ENCODE measurements at places on chromosomes 1 and 21.
A peak's percentile ranks its signal among the peaks of the same experiment; 100 is the strongest.

DNA sequence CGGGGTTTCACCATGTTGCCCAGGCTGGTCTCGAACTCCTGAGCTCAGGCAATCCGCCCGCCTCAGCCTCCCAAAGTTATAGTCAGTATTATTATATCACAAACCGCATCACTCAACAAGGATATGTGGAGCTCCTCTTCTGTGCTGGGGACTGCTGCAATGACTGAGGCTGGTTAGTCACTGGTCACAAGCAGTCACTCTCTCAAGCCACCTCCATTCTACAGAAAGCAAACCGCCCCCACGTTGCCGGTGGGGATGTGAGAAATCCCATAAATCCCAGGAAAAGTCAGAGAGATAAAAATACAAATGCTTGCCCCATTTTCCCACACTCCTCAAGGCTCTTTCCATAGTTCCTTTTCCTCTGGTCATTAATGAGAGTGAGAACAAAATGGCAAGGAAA, 155.7 kb downstream of the ADSS2 start:
- DNase-seq: no peak

DNA sequence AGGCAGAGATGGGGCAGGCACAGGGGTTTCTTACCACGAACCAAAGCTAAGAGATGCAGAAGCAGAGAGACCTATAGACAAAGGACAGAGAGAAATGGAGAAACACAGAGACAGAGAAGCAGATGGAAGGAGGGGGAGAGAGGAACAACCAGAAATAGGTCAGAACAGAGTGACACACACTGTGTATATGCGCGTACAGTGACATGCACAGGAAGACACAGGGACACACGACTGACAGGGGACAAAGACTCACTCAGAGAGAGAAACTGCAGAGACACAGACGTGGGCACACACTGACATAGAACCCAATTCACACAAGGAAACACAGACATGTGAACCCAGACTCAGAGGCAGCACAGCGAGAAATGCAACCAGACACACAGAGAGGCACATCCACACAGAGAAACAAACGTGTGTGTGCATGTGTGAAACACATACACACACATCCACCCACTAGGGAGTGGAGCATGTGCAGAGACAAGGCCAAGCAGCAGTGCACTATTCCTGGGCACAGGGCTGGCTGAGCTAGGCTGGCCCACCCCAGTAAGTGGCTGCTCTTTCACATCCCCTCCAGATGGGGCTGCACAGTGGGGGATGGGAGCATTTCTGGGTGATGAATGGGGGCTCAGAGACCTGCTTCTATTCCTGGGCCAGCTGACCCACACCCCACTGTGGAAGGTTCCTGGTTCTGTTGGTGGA, 123.4 kb upstream of the CSF3R start:
- no peak for DNase-seq

DNA sequence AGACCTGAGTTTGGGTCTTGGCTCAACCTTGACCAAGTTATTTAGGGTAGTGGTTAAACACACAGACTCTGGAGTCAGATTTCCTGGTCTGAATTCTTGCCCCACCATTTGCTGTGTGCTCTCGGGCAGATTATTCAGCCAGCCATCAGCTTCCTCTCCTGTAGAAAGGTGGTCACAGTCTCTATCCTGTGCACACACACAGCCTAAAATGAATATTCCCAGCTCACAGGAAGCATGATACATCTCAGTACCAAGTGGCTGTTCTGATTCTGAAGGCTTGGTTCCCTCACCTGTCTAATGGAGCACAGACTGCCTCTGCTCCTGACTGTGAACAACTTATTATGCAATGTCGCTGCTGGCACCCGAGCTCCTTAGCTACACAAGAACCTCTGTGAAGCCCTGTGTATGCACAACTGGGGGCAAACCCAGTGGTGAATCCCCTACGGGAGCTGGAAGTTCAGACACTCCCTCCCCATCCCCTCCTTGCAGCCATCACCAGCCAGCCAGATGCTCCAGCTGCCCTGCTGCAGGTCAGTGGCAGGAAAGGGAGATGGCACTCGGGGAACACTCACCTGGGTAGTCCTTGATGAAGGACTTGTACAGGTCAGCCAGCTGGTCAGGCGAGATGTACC, 13.7 kb downstream of the ENO1 start:
- DNase-seq: no peak

DNA sequence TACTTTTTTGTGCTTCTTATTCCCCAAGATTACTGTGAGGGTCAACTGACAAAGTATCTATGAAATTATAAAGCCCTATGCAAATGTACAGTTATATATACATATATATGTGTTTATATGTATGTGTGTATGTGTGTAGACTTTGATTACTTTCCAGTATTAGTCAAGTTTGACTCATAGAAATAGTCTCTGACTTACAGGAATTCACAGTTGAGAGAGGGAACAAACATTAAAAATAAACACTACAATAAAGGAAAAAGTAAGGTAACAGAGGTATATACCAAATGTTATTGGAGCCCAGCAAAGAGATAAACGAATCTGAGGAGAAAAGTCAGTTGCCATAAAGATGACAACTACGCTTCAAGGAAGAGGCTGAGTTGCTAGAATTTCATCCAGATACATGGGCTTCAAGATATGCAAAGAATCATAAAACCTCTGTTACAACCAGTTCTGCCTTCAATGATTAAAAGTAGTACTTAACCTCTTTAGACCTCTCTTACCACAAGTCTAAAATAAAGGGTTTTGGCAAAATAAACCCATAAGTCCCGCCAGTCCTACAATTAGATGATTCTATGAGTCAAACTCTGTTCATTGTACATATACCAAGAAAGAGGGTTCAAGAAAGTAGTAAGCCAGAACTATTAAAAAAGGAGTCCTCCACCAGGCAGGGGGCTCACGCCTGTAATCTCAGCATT, 7.2 kb downstream of the IFT25 start:
- DNase-seq: no peak

DNA sequence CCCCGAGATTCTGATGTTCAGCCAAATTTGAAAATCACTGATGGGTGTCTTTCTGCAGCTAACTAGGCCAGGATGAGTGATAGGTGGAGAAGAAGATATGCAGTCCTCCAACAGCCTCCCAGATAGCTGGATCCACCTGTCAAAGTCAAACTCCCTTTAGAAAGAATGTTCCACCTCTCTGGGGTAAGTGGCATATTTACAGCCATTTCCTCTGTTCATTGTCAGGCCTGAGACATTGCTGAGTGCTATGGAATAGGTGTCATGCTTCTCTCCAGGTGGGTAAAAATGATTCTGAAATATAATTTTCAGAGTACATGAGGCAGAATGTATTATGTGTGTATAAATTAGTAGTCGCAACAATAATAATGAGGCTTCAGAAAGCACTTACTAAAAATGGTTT, 316.8 kb downstream of the TTLL7 start:
- no peak for DNase-seq

DNA sequence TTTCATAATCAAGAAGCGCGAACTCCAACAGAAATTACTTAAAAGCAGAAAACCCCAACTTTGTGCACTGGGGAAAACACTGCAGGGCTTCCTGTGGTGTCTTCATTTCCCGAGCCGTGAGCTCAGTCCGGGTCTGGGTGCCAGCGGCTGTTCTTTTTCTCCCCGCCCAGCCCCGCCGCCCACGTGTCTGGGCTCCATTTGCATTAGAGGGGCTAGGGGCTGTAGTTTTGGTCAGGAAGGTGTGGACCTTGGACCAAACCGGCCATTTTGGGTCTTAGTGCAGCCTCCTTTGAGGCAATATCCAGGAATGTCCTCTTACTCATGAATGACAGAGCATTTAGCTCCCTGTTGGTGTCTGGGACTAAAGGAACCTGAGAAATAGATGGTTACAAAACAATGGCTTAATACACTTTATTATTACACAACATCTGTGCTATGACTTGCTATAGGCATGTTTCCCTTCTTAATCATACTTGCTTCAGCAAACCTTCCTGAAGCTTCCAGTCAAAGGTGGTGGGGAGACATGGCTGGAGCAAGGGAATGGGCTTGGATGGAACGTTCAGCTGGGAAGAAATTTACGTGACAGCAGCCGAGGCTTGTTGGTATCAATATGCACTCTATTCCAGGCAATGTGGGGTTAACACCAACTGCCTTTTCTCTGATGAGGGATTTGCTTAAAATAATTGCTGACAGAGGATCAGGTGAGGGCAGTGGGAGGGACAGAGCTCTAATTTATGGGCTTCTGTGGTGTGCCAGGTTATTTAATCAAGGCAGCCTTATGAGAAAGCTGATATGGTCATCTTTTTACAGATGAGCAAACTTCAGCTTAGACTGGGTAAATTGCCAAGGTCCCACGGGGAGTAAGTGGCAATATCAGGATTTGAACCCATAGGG, 1.1 kb downstream of the AGTRAP start:
- DNase-seq: peak; percentile 46

- no peak for DNase-seq
These were observed 52.7 kb upstream of the ATP5PO start for GRCh38 chr21:33968080-33968994.

DNA sequence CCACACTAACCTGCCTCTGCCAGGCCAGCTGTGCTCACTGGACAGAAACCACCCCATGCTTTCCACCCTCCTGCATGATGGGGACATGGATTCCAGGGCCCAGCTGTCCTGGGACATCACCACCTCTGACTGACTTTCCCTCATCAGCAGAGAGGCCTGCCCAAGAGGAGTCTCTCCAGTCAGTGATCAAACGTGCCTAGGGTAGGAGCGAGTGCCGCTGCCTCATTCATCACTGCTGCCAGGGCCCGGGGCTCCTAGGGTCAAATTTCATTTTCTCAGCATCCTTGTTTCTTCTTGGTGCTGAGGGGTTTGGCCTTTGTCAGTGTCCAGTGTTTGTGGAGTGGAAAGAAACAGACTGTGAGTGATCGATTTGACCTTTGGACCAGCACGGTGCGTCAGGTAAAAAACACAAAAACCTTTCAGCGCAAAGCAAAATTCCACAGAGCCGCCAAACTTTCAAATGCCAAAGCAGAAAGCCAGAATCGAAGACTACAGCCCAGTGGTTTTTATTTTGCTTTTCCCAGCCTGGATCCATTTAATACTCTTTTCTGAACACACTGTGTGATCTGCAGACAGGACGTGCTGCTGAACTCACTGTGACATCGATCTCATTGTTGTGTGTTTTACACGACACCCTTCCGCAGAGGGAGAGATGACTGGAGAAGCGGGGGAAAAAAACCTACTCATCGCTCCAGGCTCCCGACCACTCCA, 43.2 kb downstream of the CAPN8 start:
- no peak for DNase-seq

Measured in activated naive CD4-positive, alpha-beta T cell treated with Interleukin-2 at 50 U/mL for 16 hours (primary cell).